ENCODE measurements at places on chromosomes 7 and 10.

- DNase-seq: no peak
Measured at GRCh38 chr7:107726356-107727130, 17.4 kb upstream of the CBLL1 start.

GRCh38 chr7:71264005-71264404, 132.1 kb downstream of the GALNT17 start:
- DNase-seq: no peak

DNA sequence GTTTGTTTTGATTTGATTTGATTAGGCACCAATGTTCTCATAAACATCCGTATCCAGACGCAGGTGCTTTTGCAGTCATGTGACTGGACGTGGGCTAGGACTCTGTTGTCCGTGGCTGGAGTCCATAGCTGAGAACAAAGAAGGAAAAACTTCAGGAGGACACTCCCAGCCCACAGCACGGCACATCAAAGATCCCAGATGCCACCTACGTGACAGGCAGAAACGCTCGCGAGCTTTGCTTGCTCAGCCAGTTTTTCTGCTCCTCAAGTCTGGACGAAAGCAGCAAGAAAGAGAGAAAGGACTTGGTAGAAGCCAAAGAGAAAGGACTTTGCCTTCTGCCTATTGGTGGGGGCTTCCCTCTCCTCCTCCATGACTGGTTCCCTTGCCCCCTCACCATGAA, 6.9 kb upstream of the ZKSCAN1 start:
- DNase-seq: no peak

- DNase-seq: no peak
Measured at GRCh38 chr10:63430091-63430998, 35.4 kb downstream of the JMJD1C start.

GRCh38 chr7:108358553-108358952, 97.7 kb downstream of the NRCAM start:
- DNase-seq: no peak

DNA sequence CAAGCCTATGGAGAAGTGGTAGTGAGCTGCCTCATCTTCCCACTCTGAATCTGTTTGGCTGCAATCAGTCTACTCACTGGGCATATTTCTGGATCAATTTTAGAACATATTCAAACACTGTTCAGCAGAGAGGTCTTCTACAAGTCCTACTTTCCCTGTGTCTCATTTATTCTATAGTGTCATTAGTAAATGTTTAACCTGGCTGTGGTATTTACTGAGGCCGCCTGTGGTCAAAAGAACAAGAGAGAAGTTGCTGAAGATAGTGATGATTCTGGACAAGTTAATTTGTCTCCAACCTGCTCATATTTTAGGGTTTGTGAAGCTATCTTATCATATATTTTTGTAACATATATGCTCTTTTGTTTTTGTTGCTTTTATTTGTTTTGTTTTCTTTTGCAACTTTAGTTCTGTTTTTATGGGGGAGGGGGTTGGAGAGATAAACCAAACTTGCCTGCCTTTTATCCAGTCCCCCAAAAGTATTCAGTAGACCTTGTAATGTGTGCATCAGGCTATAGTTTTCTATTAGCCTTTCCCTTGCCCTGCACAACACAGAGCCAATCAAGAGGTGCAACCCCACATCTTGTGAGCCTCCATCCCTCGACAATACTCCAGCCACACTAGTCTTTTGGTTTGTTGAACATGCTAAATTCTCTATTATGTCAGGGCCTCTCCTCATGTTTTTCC, 362.8 kb upstream of the MBL2 start:
- DNase-seq: no peak

- no peak for DNase-seq
Measured at GRCh38 chr10:21047096-21047495, 150.0 kb upstream of the NEBL start.

GRCh38 chr7:780081-780480, 52.2 kb upstream of the SUN1 start:
- DNase-seq: no peak

- no peak for DNase-seq
Measured at GRCh38 chr7:46930366-46930765, 651.5 kb downstream of the TNS3 start.

DNA sequence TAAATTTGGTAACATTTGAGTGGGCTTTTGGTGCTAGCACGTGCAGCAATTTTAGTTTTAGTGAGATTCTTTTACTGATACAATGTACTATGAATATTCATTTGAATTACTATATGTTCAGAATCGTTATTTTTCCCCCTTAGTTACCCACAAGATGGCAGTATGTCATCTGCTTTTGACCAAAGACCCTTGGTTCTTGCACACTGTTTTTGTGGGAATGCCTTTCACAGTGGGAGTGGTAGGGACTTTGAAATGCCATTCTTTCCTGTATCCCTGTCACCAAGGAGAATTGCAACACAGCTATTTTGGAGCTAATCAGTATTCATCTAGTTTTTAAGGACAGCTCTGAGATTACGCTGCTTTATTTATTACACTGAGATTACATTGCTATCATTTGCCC, 40.6 kb downstream of the SEC23IP start:
- DNase-seq: no peak

GRCh38 chr10:2938869-2939268, 128.5 kb upstream of the PFKP start:
- no peak for DNase-seq

GRCh38 chr10:60463746-60464145, 74.1 kb upstream of the ANK3 start:
- no peak for DNase-seq

DNA sequence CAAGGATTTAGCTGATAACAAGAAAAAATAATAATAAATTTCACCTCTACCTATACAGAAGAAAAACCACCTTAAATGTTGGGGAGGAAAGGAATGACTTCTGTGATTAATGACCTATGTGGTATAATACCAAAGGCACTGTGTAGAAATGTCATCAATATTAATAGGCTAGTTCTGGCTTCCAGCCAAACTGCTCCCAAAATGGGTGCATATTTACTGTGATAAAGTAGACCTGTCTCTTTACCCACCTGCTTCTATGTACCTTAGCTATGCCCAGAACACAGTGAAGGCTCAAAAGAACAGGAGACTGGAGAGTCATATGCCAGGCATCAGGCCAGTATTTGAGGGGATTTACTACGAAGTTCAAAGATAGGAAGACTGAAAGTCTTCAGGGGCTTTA, 76.0 kb downstream of the ATE1 start:
- no peak for DNase-seq
